ENCODE measurements at places on chromosomes 7 and 10. TPM values are rescaled to one million over a fixed set of nuclear protein-coding genes. Genes with fewer than 3 reads are reported as not detected.

GRCh38 chr7:90777041-90777440 is 180.9 kb downstream of the CDK14 start:
- no peak for DNase-seq

GRCh38 chr10:129613377-129613980 is 146.4 kb downstream of the MGMT start:
- DNase-seq: no peak

- no peak for DNase-seq
Observed at GRCh38 chr10:35641676-35642034, 441 bp downstream of the FZD8 start.

The SAP25 gene
- total RNA-seq: 4.4 TPM

- no peak for DNase-seq
Observed at GRCh38 chr10:118734475-118734874, 20.3 kb downstream of the CACUL1 start.

The HYAL4 gene
- not detected for total RNA-seq

DNA sequence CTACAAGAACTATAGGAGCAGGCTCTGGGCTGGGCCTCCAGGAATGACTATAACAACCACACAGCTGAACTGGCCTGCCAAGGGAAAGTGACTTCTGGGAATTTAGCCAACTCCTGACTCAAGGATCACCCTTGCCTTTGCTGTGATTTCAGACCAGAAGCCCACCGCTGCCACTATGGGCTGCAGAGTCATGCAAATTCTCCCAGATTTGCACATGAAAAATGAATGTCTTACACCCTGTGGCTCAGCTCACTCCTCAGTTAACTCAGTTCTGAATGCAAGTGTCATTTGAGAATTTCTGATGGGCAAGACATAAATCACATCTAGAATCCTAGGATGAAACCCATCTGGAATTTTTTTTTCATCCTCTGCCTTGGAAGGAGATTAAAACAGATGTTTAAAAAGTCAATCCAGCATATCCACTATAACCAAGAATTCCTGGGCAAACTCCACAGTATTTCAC is 186.5 kb upstream of the BET1 start:
- peak; percentile 13 for DNase-seq

The HECW1 gene
- 5.6 TPM for total RNA-seq

GRCh38 chr7:151459726-151460473 is 20.0 kb upstream of the CRYGN start:
- DNase-seq: peak; percentile 57

DNA sequence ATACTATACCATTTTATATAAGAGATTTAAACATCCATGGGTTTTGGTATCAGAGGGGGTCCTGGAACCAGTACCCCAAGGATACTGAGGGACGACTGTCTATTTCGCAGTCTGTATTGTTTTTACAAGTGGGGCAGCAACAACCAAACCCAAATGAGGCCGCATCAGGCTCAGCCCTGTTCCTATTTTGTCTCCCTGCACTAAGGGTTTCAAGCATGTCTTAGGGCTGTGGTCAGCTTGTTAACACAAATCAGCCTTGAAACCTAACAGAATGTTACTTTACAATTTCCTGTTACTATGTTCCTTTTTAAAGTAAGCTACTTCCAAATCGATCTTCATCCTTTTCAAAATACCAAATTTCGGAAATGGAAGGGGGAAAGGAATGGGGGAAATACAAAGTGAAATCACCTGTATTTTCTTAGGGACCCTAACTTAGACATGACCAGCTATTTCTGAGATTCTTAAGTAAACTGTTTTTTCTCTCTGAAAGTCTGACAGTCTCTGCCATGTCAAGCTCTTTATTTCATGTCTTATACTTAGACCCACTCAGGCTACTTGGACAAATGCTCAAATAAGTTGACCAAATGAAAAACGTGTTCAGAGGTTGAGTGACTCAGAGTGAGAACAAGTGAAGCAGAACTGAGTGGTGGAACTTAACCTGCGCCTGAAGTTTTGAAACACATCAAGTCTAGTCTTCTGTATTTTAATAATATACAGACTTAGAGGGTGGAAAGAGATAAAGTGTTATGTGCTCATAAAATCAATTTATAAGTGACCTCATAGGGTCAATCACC is 75.8 kb downstream of the C1GALT1 start:
- DNase-seq: no peak

The ASAH2 gene
- 10.7 TPM for total RNA-seq

The HOXA5 gene
- total RNA-seq: 6.7 TPM

GRCh38 chr10:126972635-126973414 is 67.6 kb downstream of the DOCK1 start:
- no peak for DNase-seq

DNA sequence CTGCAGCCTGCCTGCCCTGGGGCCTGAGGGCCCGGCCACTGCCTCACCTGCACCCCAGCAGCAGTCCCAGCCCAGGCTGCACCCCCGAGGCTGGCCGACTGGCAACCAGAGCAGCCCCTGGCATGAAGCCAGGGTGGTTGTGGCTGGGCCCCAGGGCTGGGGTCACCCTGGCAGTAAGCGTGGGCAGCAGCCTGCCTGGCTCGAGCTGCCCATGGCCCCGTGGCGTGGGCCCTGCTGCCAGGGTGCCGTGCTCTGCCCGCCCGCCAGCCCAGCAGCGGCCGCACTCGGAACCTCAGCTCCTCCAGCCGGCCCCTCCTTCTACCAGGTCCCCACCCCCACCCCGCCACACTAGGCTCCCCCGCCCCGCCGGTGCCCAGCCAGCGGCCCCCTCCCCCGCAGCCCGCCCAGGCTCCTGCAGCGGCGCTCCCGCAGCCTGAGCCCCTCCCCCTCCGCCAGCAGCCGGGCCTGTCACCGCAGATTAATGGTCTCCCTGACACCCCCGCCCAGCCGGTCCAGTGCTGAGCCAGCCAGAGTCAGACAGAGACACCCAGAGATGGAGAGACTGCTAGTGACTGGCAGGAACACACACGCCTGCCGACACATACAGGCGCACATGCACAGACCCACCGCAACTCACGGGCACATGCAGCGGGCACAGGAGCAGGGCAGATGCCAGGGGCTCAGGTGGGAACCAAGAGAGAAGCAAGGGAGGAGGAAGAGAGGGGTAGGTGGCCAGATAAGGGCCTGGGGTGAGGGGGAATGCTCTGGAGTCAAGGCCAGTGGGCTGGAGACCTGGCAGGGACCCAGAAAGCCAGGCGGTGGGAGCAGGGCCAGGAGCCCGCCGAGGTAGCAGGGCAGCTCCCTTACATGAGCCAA is 22.4 kb downstream of the KCNH2 start:
- no peak for DNase-seq

DNA sequence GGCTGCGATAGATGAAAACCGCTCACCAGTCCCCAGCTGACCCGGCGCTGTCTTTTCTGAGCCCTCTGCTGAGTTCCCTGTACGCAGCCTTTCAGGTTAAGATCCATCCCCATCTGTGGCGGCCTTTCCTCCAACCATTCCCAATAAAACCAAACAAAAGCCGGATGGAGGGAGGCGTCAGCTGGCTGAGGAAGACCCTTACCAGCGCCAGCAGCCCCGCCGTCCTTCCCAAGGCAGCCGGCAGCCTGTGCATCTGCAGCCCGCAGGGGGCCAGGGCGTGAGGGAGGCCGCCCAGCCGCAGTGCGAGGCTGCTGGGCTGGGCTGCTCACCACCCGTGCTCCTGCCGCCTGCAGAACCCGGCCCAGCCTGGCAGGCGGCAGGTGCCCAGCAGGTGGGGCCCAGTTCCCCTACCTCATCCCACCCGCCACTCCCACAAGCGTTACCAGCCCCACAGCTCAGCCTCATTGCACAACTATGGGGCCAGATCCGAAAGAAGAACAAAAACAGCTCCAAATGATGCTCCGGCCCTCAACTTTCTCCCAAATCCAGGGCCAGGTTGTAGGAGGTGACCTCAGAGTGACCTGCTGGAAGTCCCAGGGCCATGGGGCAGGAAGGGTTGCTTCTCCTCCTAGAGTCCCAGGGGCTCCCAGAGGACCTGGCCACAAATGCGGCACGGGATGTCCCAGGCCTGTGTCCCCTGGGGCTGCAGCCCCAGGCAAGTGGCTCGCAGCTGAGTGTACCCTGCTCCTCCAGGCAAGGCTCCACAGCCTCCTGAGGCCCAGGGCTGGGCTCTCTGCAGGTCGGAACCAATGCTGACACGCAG is 23.8 kb downstream of the PAPOLB start:
- no peak for DNase-seq

- DNase-seq: no peak
Observed at GRCh38 chr7:156929789-156930539, 19.5 kb upstream of the NOM1 start.

DNA sequence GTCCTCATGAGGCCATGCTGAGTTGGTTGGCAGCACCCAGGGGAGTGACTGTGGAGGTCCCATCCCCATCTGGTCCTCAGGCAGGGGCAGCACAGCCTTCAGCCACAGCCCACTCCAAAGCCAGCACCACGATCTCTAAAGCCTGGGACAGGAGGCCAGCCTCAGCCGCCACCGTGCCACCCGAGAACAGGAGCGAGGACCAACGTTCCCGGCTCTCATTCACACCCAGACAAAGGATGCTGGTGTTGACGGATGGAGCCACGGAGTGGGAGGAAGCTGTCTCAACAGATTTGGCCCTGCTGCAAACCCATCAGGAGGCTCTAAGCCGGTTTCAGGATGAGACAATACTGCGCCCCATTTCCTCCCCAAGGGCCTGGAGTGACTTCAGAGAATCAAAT is 42.7 kb upstream of the PPP2R2D start:
- no peak for DNase-seq

- no peak for DNase-seq
Observed at GRCh38 chr10:114605155-114605797, 52.8 kb downstream of the ABLIM1 start.

- DNase-seq: no peak
Observed at GRCh38 chr7:52749880-52750279, 285.6 kb upstream of the POM121L12 start.

- no peak for DNase-seq
Observed at GRCh38 chr7:157335236-157335635, 1.6 kb upstream of the DNAJB6 start.

DNA sequence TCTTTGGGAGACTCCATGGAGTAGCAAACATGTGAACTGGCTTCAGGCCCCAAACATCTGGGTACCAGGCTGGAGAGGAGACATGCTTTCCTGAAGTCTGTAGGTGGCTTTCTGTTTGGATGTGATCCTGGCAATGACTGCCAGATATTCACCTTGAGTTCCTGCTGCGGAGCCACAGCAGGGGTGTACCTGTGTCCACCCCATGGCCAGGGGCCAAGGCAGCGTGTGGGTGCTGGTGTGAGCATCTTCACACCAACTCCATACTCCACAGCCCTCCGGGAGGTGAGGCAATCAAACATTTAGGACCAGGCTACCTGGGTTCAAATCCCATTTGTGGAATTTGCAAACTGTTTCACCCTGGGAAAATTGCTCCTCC is 113.0 kb downstream of the ADCY1 start:
- no peak for DNase-seq

DNA sequence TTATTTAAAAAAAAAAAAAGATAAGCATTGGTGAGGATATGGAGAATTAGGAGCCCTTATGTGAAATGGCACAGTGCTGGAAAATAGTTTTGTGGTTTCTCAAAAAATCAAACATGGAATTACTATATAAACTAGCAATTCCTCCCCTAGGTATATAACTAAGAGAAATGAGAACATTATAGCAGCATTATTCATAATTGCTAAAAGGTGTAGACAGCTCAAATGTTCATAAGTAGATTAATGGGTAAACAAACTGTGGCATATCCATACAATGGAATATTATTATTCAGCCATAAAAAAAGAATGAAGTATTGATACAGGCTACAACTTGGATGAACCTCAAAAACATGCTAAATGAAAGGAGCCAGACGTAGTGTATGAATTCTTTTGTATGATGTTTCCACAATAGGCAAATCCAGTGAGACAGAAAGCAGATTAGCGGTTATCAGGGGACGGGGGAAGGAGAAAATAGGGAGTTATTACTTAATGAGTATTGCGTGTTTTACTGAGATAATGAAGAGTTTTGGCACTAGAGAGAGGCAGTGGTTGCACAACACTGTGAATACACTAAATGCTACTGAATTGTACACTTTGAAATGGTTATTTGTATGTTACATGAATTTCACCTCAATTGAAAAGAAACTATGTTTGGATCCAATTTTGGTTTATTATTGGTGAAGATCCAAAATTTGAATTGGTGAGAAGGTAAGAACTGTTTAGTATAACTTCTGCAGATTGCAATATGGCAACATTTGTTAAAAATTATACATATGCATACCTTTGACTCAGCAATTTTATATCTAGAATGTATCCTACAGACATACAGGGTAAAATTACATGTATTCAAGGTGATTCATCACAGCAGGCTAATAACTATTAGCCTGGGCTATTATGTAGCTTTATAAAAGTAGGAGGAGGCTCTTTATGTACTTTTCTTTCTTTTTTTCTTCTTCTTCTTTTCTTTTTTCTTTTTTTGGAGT is 69.7 kb downstream of the VCL start:
- no peak for DNase-seq

- DNase-seq: no peak
Observed at GRCh38 chr7:134415700-134416099, 43.2 kb downstream of the AKR1B1 start.

The AKR1D1 gene
- 0.10 TPM for total RNA-seq

The TRA2A gene
- 122 TPM for total RNA-seq

DNA sequence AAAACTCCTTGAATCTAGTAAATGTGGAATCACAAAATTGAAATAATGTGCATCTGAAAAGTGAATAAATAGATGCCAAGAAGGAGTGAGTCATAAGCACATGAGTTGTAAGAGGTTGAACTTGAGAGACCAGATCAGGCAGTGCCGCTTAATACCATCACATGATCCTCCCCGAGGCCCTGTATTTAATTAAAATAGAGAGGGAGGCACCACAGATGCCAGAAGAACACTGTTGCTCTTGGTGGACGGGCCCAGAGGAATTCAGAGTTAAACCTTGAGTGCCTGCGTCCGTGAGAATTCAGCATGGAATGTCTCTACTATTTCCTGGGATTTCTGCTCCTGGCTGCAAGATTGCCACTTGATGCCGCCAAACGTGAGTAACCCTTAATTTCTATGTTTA is at the start of gene GPNMB:
GPNMB (plus strand) TSS at position 221 of the 400 bp plus-strand sequence; CDS start at position 304, 83 bp downstream.
- DNase-seq: no peak

GRCh38 chr10:79170226-79170752 is 101.5 kb downstream of the ZMIZ1 start:
- no peak for DNase-seq

- no peak for DNase-seq
Observed at GRCh38 chr7:70637726-70638125, 494.2 kb upstream of the GALNT17 start.

All from HCT116 (cell line).